Large intestine (tissue), 12 donors: ENCODE measurements at places on chromosomes 16 and 17.

DNA sequence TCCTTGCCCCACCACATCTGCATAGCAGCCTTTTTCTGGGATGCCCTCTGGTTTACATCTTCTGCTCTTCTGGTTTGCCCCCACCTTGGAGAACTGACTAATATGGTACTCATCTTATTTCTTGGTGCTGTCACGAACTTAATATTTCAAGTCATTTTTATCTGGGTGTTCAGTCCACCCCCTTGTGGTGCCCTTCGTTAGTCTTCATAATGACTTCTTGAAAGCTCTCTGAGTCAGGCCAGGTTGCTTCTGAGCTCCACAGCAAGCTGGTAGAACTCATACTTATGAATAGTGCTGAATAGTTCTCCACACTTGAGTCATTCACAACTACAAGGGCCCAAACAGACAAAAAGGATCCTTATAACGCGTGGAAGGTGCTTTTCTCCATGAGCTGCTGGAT, 35.8 kb upstream of the TEKT3 start:
- DNase-seq, result no peak

DNA sequence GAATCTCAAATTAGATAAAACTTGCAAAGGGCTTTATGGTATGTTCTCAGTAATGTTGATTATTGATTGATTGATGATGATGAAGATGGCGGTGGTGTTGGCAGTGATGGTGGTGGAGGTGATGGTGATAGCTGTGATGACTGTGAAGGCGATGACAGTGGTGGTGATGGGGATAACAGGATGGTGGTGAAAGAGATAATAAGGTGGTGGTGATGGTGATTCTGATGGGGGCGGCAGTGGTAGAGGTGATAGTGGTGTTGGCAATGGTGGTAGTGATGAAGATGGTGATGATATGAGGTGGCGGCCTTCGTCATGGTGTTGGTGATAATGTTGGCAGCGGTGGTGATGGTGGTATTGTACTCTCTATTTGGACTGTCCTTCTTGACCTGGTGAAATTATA, 238.3 kb downstream of the XYLT1 start:
- no peak for DNase-seq

DNA sequence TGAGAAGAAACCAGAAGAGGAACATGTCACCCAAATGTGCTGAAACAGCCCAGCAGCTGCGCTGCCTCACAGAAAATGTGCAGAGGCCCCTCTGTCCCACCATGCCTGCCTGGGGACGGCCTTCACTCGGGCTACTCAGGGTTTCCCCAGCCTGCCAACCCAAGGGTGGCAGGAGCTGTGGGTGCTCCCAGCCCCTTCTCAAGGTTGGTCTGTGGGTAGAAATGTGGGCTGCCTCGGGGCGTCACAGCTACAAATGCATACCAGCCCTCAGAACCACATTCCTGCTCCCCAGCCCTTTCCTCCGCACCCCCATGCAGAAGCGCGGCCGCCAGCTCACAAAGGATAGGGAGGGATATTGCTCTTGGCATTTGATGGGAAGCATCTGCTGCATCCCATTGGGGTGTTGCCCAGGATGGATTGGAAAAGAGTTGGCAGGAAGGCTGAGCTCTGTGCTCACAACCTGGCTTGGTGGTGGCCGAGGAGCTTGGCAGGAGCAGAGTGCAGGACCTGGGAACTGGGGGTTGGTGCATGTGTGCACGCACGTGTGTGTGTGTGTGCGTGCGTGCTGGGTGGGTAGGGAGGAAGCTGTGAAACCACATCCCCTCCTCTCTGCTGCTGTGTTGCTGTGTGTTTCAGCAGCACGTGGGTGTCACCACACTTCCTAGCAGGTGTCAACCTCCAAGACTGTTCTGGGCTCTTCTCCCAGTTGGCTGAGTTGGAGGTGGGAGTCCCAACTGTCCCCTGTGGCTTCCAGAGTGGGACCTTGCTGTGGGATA, 304.4 kb downstream of the SEC14L1 start:
- peak; percentile 62 for DNase-seq

DNA sequence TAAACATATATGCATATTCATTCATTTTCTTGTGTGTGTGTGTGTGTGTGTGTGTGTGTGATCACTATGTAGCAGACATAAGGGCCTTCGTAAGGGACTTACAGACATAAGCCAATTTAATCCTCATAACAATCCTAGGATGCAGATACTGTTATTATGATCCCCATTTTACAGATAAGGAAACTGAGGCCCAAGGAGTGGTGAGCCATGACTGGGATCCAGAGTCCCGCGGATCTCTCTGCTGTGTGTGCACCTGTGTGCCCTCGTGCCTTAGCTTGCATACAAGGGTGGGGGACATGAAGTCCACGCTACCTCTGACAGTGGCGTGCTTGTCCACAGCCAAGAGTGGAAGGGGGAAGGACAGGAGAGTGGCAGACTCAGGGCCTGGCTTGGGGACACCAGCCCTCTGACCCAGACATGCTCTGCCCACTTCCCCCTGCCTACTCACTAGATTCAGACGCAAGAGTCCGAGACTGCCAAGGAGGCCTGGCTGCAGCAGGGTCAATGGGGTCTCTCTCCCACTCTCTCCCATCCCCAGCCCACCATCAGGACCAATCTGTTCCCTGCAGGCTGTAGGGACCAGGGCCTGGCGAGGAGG, 9.8 kb upstream of the SMTNL2 start:
- DNase-seq, result no peak

- peak; percentile 97 for DNase-seq
These were observed 11.3 kb downstream of the CX3CL1 start for GRCh38 chr16:57383276-57384247.

- DNase-seq, result no peak
These were observed 4.3 kb upstream of the AKAP1 start for GRCh38 chr17:57080718-57081117.
